Aorta (tissue), 5 donors: ENCODE measurements at places on chromosomes 7 and 10. TPM values are rescaled to one million over a fixed set of nuclear protein-coding genes. Genes with fewer than 3 reads are reported as not detected.

GRCh38 chr10:88415533-88416130 lies 167.5 kb downstream of the RNLS start:
- no peak for DNase-seq

Gene UTF1
- total RNA-seq: not detected

Gene RBP3
- not detected for total RNA-seq

Gene LIMK1
- 14.7 TPM for total RNA-seq
